ENCODE measurements at places on chromosomes 16 and 17.

DNA sequence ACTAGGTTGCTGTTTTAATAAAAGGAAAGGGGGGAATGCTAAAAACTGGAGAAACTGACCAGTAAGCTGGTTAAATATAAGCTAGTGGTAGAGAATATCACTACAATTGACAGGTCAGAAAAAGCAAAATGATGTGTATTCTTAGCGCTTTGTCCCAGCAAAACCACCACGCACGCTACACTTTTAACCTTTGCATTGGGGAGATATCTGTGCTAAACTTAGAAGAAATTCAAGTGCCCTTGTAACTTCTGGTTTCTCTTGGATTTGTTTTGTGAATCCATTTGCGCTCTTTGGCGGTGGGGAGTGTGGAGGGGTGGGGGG is 1.4 kb downstream of the GAN start:
- no peak for DNase-seq

GRCh38 chr17:12094336-12094735 is 73.7 kb downstream of the MAP2K4 start:
- no peak for DNase-seq

GRCh38 chr17:60863892-60864707 is 186.4 kb downstream of the BCAS3 start:
- no peak for DNase-seq

GRCh38 chr17:17305281-17305801 is 2.2 kb downstream of the NT5M start:
- DNase-seq, result no peak

DNA sequence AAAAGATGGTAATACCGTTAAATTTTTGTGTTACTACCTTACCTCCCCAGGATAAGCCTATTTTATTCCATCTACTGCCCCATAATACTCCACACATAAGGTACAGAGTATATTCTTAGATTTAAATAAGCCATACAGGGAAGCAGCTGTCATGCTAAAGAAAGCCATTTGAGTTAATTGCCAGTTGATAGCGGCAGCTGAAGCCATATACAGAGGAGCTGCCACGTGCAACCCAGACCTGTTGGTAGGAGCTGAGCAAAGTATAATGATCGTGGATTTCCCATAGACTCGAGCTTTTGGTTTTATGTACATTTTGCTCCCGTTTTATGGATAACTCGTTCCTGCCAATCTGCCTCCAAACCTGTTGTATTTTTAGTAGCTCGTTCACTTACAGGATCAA is 12.0 kb downstream of the CPSF4L start:
- DNase-seq, result no peak

Data from NCI-H1417 treated with DMSO at 0.1 percent for 48 hours (cell line).